ENCODE measurements at places on chromosomes 4 and X. TPM values are rescaled to one million over a fixed set of nuclear protein-coding genes. Genes with fewer than 3 reads are reported as not detected.

DNA sequence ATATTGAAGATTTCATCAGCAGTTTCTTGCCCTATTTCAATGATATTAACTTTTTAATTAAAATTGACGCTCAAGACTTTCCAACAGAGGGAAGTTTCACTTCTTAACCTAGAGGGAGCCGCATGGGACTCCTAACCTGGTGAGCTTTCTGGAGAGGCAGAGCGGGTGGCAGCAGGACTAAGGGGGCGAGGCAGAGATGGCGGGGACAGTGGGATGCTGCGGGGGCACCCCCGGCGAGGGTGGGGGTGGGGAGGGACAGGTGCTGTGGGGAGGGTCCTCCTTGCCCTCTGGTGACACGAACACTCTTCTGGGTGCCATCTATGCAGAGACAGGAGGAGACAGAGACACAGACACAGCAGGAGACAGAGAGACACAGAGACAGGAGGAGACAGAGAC is 104.4 kb downstream of the ADRA2C start:
- no peak overlapping the region for H3K27ac ChIP-seq
- no peaks in the 10 kb centered on the region for H3K36me3 ChIP-seq
- DNase-seq = no peak
- H3K4me3 ChIP-seq = no peak overlapping the region
- no peaks in the 10 kb centered on the region for H3K27me3 ChIP-seq
- no peaks in the 10 kb centered on the region for H3K4me1 ChIP-seq

DNA sequence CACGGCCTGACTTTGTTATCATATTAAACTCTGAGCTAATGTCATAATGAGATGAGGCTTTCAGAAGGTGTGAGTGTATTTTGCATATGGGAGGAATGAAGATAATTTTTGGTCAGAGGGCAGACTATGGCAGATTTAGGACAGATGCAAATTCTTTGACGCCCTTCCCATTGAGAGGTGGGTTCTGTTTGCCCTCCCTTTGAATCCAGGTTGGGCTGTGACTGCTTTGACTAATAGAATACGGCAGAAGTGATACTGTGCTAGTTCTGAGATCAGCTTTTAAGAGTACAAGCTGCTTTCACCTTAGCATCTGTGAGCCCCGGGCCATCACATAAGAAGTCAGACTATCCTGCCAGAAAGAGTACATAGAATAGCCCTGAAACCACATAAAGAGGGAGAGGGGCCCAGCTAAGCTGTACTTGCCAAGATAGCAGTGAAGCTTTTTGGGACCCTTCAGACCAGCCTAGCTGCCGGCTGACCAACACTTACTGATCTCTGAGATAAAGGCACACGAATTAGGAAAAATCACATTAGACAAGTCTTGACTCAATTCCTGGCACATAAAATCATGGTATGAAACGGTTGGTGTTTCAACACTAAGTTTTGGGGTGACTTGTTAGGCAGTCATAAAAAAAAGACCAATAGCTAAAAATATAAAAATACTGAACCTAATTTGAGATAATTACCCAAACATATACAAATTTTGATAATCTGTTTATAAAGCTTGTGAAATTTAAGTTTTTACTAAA is 166.7 kb upstream of the SH3RF1 start:
- H3K36me3 ChIP-seq = no peaks in the 10 kb centered on the region
- H3K4me3 ChIP-seq = no peak overlapping the region
- no peak for DNase-seq

GRCh38 chr4:7609316-7609715 is 174.6 kb upstream of the PSAPL1 start:
- H3K27ac ChIP-seq = no peak overlapping the region
- H3K36me3 ChIP-seq = no peaks in the 10 kb centered on the region
- no peaks in the 10 kb centered on the region for H3K27me3 ChIP-seq

DNA sequence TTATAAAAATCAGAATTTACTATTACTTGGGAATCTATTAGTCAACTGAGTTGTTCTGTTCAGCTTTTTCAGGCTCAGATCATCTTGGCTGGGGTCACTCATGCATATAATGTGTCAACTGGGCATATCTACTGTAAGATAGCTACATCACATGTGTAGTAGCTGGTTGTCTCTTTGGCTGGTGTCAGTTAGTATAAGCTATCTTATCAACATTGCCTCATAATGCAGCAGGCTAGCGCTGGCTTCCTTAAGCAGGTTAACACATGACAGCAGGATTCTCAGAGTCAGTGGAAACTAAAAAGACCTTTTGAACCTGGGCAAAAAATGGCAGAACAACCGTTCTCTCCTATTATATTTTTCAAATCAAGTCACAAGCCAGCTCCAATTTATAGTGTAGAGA is 378.3 kb upstream of the PCDH10 start:
- no peaks in the 10 kb centered on the region for H3K36me3 ChIP-seq
- DNase-seq = no peak
- H3K4me1 ChIP-seq = no peaks in the 10 kb centered on the region
- no peak overlapping the region for H3K27ac ChIP-seq
- no peak overlapping the region for H3K4me3 ChIP-seq

GRCh38 chrX:39773923-39774773 is 323.6 kb downstream of the BCOR start:
- H3K27ac ChIP-seq = no peak overlapping the region
- no peaks in the 10 kb centered on the region for H3K27me3 ChIP-seq
- DNase-seq = no peak
- H3K4me1 ChIP-seq = no peaks in the 10 kb centered on the region
- no peak overlapping the region for H3K4me3 ChIP-seq

HERC5 gene
- 13.7 TPM for total RNA-seq
